Suppressor macrophage treated with lipopolysaccharide for 1 hour (primary cell): ENCODE measurements at places on chromosomes 13 and 19.

- no peak for DNase-seq
Observed at GRCh38 chr19:10254244-10254643, 2.2 kb downstream of the MRPL4 start.

DNA sequence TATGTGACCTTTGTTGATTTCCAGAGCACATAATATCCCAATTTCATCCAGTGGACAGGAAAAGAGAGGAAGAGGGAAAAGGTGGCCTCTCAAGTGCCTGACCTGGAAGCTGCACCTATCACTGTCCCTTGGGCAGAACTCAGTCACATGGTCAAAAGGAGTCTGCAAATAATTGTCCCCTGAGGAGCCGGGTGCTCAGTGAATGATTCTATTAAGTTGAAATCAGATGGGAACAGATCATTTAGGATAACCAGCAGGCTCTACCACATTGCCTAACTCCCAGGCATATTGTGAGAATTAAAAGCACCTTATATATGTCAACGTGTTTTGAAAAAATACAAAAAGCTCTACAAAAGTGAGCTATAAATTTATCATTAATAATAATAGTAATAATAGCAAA, 6.8 kb downstream of the KL start:
- no peak for DNase-seq

- DNase-seq: no peak
Observed at GRCh38 chr19:53177986-53178385, 15.2 kb downstream of the ZNF665 start.

- no peak for DNase-seq
Observed at GRCh38 chr13:109344552-109345157, 441.7 kb downstream of the IRS2 start.

- DNase-seq: no peak
Observed at GRCh38 chr19:17311455-17312188, 2.3 kb downstream of the DDA1 start.

- peak; percentile 53 for DNase-seq
Observed at GRCh38 chr13:37074703-37075102, 15.2 kb upstream of the SUPT20H start.

DNA sequence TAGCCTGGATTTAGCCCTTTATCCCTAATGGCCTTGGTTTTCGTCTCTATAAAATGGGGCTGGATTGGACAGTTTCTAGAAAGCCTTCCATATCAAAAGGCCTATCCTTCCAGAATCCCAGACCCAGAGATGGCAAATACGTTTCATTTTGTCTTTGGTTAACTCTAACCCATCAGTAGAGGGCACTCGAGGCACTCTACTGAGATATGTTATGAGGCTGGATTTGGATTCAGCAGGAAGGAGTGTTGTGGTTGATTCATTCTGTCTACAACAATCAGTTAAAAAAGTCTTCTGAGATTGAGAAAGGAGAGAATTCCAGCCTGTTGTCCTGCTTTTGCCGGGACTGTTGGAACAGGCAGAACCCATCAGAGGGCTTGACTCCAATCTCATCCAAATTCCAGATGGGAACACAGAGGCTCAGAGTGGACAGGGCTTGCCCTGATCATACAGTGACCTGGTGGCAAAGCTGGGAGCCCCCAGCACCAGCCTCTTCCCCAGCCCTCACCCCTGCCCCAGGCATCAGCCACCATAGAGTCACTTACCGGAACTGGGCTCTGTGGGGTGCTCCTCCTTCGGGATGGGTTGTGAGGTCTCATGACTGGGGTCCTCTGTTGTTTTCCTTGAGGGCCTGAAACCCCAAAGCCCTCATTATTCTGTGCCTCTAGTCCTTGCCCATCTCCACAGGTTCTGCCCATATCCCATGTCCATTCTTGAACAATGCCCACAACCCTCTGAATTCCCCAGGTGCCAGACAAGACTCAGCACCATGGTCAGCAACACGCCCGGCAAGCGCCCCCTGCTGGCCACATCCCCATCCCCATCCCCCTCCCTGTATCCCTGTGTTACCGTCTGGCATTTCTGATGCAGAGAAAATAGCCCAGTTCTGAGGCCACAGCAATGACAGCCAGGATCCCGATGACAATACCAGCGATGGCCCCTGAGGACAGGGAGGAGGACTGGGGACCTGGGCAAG, 12.3 kb upstream of the ZNF180 start:
- peak; percentile 56 for DNase-seq

- DNase-seq: no peak
Observed at GRCh38 chr19:1811942-1812425, at the start of gene ATP8B3. TSS of gene ATP8B3 (minus strand) at chr19:1812276. CDS start at chr19:1811736, 540 bp downstream.

DNA sequence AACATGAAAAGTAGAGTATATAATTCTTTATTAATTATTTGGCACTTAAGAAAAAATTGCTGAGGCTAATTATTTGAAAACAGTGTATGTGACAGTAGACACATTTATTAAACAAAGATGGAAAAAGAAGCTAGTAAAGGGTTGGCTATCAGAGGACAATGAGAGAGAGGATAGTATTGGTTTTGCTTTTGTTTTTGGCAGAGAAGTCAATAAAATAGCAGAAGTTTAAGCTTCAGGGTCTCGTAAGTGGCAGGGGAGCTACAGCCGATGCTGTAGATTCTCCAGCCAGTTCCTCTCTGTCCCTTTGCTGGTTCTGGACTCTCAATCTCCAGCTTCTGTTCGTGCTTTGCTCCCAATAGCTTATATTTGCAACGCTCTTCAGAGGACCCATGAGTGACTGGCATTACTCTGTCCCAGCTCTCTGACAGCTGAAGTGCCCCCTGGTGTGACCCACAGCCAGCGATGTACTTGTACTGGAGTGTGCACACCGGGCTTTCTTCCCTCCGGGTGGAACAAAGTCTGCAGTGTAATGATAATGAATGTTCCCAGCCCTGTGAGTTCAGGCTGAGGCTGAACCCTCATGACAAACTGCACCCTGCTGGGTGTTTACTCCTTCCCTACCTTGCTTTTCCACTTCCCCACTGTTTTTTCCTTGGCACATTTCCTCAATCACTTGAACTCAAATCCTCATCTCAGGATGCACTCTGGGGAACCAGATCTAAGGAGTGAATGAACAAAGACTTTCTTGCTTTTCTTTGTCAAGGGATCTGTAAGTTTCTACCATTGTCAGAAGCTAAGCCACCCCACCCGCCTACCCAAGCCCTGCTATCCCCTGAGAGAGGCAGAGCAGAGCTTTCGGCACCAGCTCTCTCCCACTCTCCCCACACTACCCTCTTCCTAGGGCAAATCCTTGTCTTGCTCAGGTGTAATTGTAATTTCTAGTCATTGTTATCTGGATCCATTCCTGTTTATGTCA, 254.8 kb downstream of the LHFPL6 start:
- DNase-seq: no peak

- peak; percentile 78 for DNase-seq
Observed at GRCh38 chr13:51832471-51833152, 12.4 kb downstream of the TMEM272 start.

GRCh38 chr13:38180126-38180525, 169.5 kb upstream of the UFM1 start:
- no peak for DNase-seq

GRCh38 chr13:40671956-40672764, 5.7 kb upstream of the FOXO1 start:
- DNase-seq: no peak

GRCh38 chr19:10747271-10747670, 29.4 kb downstream of the DNM2 start:
- no peak for DNase-seq

GRCh38 chr13:81379183-81379582, 1038.3 kb upstream of the SPRY2 start:
- DNase-seq: no peak

DNA sequence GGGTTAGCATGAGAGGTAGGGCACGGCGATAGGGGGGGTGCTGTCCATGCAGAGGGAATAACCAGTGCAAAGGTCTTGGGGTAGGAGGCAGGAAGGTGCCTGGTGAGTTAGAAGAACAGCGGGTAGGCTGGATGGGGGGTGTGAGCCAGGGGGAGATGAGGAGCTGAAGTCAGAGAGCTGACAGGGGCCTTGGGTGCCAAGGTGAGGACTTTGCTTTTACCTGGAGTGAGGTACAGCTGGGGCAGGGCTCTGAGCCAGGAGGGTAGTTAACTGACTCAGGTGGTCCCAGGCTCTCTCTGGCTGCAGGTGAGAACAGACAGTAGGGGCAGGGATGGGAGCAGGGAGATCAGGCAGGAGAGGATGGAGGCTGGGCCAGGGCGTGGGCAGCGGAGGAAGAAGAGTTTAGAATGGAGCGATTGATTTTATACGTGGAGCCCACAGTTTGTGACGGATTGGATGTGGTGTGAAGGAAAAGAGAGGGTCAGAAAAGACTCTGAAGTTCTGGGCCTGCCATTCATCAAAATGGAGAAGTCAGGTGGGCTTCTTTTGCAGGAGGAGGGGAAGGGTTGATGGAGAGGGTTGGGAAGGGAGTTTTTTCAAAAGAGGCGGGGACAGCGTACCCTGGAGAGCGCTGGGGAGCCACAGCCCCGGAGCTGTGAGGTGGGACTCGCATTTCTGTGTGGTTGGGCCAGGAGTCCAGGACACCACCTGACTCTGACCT, 1.2 kb upstream of the GRAMD1A start:
- DNase-seq: no peak

- DNase-seq: no peak
Observed at GRCh38 chr19:35872180-35872579, 3.8 kb downstream of the APLP1 start.

DNA sequence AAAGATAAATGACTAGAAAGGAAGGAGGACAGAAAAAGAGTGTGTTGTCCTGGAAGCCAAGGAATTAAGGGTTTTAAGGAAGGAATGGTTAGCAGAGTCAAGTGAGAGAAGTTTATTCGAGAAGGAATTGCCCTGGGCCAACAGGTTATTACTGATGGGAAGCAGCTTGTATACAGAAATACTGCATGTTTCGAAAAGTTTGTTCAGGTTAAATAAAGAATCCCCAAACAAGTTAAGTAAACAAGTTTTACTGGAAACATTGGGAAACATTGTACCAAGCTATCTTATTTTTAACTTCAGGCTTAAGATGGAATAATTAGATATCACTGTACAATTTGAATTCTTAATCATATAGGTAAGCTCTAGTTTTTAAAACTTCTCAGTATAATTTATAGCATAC, 28.2 kb upstream of the FBXL3 start:
- no peak for DNase-seq

DNA sequence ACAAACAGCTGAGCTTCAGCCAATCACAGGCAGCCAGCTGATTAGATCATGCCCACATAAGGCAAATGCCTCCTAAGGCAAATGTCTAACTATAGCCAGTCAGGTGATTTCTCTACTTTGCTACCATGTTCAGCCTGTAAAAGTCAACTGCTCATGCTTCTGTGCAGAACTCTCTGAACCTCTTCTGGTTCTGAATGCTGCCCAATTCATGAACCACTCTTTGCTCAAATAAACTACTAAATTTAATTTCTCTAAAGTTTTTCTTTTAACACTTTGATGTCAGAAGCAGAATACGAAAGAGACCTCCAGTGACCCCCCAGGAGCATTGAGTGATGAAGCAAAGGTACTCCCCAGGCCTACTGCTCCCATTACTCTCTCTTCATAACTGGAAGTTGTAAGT, 240.7 kb upstream of the IPO5 start:
- no peak for DNase-seq

GRCh38 chr19:681029-682019, 5.1 kb downstream of the FSTL3 start:
- DNase-seq: peak; percentile 98

DNA sequence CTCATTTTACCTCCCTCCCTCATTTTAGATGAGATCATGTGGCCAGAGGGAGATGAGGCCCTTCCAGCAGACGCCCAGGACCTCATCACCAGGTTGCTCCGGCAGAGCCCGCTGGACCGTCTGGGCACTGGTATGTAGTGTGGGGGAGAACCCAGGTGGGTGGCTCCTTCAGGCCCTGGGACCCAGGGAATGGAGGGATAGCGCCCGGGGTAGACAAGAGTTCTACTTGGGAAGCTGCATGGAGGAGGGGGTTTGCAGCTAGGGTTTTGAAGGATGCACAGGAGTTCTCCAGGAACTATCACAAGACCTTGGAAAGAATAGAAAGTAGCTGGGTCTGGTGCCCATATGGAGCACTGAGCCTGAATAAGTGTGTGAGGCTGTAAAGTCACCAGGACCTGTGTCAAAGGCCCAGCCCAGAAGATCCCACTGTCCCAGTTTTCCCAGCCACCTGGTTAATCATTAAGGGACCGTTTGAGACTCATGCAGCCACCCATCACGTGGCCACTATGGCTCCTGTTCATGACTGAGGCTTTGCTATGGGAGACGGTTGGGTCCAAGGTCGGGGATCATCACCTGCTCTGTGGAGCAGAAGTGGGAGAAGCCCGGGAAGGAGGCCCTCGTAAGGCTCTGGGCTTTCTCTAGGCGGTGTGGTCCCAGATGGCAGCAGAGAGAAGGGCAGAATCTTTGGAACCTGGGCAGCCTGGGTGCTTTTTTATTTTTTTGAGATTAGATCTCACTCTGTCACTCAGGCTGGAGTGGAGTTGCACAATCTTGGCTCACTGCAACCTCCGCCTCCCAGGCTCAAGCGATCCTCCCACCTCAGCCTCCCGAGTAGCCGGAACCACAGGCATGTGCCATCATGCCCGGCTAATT, 17.0 kb upstream of the PIK3R2 start:
- DNase-seq: no peak

GRCh38 chr13:94331281-94331680, 148.2 kb downstream of the DCT start:
- no peak for DNase-seq

GRCh38 chr13:98313023-98313921, 136.2 kb upstream of the RNF113B start:
- no peak for DNase-seq

GRCh38 chr19:32240316-32240715, 105.1 kb upstream of the ZNF507 start:
- DNase-seq: no peak

GRCh38 chr19:18940769-18941627, at the start of gene HOMER3:
TSS of gene HOMER3 (minus strand) at chr19:18941217. CDS start at chr19:18938982, 2,235 bp downstream.
- DNase-seq: peak; percentile 90

DNA sequence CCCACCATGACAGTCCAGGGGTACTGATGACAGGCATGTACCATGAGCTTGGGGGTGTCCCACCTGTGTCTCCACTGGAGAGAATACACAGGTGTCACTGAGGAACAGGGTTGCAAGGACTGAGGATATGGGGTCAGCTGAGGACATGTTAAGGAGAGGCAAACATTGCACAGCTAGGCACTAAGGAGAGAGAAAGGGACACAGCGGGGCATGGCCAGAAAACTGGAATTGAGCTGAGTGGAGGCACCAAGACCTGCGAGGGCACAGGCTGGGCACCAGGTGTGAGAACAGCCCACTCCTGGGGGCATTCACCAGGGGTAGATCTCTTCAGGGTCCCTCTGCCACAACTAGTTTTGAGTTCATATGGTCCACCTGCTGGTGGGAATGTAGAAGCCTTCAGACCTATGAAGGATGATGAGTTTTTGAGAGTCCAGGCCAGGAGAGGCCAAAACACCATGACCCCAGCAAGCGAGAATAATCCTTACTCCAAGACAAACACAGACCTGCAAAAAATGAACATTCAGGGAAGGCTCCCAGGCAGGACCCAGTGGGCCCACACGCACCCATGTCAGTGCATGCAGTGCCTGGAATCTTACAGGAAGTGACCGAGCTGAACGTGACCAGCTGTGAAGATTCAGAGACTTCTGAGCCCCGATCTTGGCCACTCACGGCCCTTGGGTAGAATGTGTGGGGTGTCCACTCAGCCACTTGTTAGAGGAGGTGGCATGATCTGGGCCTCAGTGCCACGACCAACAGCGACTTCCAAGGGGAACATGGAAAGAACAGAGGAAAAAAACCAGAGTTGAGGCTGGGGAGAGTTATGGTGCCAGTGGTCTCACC, 1.4 kb upstream of the ZNF584 start:
- DNase-seq: peak; percentile 27

- no peak for DNase-seq
Observed at GRCh38 chr19:9818175-9818733, 625 bp downstream of the FBXL12 start.

GRCh38 chr13:48412881-48413351, at the start of gene LPAR6:
TSS of gene LPAR6 (minus strand) at chr13:48413113. CDS start at chr13:48412423, 690 bp downstream.
- peak; percentile 76 for DNase-seq
